Stimulated activated CD8-positive, alpha-beta memory T cell treated with anti-CD3 and anti-CD28 coated beads, Interleukin-4, amount 100 ng/mL, for 24 hours (primary cell): ENCODE measurements at places on chromosomes 12 and 14.

GRCh38 chr12:92341065-92341668 is 195.5 kb upstream of the BTG1 start:
- DNase-seq: no peak

- no peak for DNase-seq
Observed at GRCh38 chr14:104477117-104477623, 102.4 kb upstream of the C14orf180 start.

- DNase-seq: no peak
Observed at GRCh38 chr12:92582893-92583292, 119.9 kb upstream of the PLEKHG7 start.

DNA sequence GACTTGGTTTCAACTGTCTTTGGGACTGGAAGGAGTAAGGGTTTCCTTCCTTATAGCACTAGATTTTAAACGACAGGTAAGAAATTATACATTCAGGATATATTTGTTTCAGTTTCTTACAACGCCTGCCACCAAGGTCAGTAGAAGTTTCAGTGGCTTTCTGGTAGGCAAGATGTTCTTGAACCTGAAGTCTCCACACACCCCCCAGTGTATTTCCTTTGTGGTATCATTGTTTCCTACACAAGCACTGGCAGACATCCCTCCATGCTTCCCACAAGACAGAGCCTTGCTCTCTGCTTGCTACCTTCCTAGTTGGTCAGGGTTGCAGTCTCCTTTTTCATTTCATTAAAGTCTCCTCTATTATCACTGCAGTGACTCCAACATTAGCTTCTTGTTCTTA is 283.1 kb downstream of the FLRT2 start:
- no peak for DNase-seq

- DNase-seq: no peak
Observed at GRCh38 chr14:99590746-99591555, 13.1 kb downstream of the CCDC85C start.

DNA sequence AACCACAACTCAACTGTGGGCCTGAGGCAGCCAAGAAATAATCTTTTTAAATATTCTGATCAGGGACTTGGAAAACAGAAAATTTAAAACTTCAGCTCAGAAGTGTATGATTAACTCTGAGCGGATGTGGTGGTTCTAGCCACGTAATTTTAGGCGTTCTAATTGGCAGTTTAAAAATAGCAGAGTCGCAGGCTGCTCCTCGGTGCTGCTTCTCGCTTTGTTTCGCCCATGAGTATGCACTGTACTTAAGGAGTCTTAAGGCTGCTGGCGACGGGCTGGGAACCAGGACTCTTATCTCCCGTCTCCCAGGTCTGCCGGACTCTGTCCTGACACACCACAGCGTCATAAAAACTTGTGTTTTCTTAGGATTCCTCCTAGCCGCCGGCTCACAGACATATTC is 113.4 kb upstream of the PELI2 start:
- peak; percentile 6 for DNase-seq

GRCh38 chr12:2550561-2551411 is 244.0 kb upstream of the FKBP4 start:
- DNase-seq: no peak

- no peak for DNase-seq
Observed at GRCh38 chr12:16523951-16524331, 82.0 kb downstream of the LMO3 start.

GRCh38 chr14:48849741-48850322 is 736.3 kb downstream of the RPS29 start:
- DNase-seq: no peak

- DNase-seq: no peak
Observed at GRCh38 chr12:85489194-85489593, 209.2 kb downstream of the ALX1 start.

GRCh38 chr12:57740656-57741412 is 2.3 kb upstream of the AGAP2 start:
- peak; percentile 64 for DNase-seq

- no peak for DNase-seq
Observed at GRCh38 chr14:83960832-83961512, 1569.0 kb upstream of the FLRT2 start.

DNA sequence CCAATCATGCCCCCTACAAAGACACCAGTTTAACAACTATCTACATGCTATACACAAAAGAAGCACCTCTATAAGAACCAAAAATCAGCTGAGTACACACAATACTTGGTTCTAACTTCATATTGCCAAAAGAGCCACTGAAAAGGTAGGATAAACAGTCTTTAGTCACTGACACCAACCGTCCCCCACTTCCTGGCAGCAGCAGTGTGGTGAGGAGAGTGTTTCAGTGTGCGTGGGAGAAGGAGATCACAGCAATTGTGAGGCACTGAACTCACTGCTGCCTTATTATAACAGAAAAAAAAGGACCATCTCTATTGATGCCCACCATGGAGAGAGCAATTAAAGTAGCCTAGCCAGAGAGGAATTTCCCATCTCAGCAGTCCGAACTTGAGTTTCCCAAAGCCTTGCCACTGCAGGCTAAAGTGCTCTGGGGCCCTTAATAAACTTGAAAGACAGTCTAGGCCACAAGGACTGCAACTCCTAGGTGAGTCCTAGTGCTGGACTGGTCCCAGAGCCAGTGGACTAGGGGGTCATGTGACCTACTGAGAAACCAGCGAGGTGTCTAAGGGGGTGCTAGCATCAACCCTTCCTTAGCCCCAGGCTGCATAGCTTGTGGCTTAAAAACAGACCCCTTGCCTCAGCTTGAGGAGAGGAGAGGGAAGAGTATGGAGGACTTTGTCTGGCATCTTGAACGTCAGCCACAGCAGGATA is 37.1 kb upstream of the LMNTD1 start:
- DNase-seq: peak; percentile 14

- no peak for DNase-seq
Observed at GRCh38 chr12:53828598-53828997, 76.8 kb upstream of the CISTR start.

GRCh38 chr12:8658346-8658745 is 4.3 kb downstream of the MFAP5 start:
- no peak for DNase-seq

DNA sequence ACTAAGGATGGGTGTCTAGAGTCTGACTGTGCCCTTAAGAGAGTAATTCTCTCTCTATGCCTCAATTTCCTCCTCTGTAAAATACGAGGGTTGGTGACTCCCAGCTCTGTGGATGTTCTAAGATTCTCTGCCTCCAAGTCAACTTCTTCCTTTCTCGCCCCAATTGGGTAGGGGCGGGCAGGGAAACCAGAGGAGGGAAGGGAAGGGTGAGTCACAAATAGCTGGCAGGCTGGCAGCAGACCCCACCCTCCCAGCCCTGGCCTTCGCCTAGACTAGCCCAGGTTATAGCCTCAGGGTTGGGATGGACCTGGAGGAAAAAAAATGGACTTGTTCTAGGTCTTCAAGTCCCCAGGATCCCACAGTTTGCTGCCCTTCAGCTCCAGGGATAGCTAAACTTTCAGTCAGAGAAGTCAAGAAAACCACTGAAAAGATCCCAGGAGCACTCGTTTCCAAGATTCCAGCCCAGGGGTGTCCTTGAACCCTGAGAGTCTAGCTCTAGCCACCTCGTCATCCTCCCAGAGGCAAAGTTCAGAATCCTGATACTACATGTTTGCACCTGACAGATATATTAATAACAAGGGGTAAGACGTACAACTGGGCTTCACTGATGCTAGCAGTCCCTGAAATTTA is 2.3 kb downstream of the DGKA start:
- no peak for DNase-seq

GRCh38 chr14:97713023-97713422 is 915.8 kb downstream of the VRK1 start:
- no peak for DNase-seq

DNA sequence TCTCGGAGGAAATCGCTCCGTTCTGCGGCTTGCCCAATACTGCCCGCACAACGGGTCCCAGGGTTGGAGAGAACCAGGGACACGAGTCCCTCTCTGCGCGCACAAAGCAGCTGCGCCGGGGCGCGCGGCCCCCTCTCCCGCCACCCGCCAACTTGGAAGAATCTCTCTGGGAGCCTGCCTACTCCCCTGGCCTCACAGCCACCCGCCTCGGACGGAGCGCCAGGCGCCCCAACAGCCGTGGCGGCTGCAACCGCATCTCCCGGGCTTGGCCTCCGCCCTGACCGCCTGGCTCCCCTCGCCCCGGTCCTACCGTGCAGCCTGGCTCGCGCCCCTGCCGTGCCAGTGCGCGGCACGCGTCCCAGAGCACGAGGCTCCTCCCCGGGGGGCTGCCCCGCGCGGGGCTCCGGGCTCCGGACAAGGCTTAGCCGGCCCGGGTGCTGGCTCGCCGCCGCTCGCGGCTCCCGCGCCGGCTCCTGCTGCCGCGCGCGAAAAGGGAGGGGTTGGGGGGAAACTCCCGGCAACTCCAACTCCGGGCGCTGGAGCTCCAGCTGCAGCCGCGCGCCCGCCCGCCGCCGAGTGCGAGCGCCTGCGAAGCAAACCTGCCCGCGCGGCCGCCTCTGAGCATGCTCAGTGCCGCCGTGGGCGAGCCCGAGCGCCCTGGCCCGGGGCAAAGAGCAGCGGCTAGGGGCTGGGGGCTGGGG is at the start of gene STXBP6:
Gene STXBP6, minus strand, starts transcription at position 580 of the 701 bp plus-strand sequence. CDS start 75,329 bp downstream, outside the sequence.
- DNase-seq: no peak

GRCh38 chr14:32683679-32684078 is 255.0 kb upstream of the NPAS3 start:
- DNase-seq: no peak

DNA sequence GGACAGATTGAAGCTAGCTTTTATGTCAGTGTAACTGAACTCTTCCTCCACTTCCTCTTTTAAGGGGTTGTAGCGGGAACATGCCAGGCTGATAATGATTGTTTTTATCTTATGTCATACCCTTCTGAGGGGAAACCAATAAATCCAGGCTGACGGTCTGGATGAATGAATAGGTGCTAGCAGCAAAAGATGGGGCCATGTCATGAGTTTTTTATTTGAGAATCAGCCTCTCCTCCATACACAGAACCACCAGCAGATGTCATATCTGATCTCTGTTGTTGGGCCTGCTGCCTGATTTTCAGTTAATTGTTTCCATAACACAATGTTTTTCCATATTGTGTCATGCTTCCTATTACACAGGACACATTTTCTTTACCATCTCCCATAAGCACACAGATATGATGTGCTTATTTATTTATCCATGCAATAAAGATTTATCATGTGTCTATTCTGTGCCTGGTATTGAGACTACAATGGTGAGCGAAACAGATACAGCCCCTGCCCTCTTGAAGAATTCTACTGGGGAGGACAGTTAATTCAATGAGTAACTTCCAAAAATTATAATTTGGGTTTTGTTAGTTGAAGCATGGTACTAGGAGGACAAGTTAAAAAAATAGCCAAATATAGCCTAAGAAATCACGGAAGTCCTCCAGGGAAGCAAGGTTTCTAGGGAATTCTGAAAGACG is 33.6 kb upstream of the CRY1 start:
- DNase-seq: no peak

DNA sequence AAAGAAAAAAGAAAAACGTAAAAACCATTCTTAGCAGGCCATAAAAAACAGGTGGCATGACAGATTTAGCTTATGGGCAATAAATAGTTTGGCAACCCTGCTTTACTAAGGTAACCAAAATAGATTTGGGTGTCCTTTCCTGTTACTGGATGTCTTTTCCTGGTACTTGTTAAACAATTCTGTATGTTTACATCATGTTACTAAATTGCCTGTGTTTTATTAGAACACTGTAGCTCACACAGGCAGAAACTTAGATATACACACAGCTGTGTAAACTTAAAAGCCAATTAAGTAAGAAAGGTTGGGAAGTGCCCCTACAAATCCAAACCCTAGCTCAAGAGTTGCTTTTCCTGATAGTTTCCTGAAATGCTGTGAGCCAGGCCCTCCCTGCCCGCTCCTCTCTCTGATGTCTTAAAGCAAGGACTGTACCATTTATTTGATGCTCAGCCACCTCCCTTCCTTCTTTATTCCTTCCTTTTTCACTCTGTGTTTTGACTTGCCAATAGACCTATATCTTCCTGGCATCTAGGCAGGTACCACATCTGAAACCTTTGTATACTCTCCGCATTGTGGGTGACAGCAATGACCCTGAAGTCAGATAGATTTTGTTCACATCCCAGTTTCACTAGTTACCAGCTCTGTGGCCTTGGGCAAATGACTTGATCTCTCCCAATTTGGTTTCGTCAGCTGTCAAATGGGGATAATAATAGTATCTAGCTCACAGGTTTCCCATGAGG is 3.7 kb upstream of the CAMKK2 start:
- no peak for DNase-seq

GRCh38 chr14:104264495-104265265 is 126.3 kb downstream of the KIF26A start:
- no peak for DNase-seq

- no peak for DNase-seq
Observed at GRCh38 chr12:70364695-70365397, 1.2 kb upstream of the KCNMB4 start.

GRCh38 chr12:25054783-25055144 is 105.9 kb upstream of the BCAT1 start:
- DNase-seq: peak; percentile 38

DNA sequence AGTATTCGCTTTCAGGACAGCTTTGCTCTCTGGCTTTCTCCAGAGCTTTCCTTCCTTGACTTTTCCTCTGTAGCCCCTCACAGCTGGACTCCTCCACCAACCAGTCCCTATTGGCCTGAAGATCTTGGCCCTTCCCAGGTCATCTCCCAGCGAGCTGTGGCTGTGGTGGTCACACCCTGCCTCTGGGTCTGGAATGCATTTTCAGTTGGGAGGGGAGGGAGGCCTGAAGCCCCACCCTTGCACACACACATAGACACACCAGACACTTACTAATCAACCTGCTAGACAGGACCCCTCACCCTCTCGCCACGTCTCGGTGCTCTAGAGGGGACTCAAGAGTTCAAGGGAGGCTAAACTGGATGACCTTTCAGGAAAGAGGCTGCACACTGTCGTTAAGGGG is 13.9 kb downstream of the JDP2 start:
- no peak for DNase-seq

GRCh38 chr12:66077542-66077941 is 53.0 kb downstream of the LLPH start:
- no peak for DNase-seq

- peak; percentile 18 for DNase-seq
Observed at GRCh38 chr14:68210729-68211299, 391.2 kb downstream of the RAD51B start.

DNA sequence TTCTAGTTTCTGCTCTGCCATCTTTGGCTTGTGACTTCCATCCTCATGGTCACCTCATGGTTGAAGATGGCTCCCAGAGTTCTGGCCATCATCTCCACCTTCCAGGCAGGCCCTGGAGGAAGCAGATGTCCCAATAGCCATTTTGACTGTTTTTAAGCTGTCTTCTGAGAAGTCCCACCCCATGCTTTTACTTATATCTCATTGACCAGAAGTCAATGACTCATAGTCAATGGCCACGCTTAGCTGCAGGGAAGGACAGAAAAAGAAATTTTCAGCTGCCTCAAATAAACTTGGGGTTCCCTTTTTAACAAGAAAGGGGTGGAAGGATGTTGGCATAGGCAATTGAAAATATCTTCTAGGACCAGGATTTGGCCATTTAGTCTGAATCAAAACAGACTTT is 168.1 kb downstream of the AACS start:
- no peak for DNase-seq

GRCh38 chr12:2297658-2298057 is 244.9 kb downstream of the CACNA1C start:
- no peak for DNase-seq
